ENCODE measurements at places on chromosomes 2 and 18.
A peak's percentile ranks its signal among the peaks of the same experiment; 100 is the strongest.

DNA sequence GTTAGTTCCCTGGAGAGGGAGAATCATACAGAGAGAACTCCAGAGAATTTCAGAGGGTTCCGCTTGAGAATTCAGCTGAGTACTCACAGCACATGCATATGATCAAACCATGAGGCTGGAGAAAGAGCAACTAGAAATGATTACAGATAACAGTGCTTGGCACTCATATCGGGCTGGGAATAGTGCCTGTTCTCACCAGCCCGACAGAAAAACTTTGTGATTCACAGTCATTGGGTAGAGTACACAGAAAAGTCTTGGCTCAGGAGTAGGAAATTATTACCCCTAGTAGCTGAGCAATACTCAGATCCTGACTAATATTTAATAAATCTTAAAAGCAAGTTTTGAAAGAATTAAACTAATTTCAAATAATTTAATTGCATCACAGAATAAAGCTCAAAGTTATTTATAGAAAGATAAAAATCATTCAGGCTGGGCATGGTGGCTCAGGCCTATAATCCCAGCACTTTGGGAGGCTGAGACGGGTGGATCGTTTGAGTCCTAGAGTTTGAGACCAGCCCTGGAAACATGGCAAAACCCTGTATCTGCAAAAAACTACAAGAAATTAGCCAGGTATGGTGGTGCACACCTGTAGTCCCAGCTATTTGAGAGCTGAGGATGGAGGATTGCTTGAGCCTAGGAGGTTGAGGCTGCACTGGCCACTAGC, 6.8 kb downstream of the WDPCP start:
- DNase-seq: no peak

- DNase-seq: peak; percentile 30
Measured at GRCh38 chr2:24164416-24164973, 10.4 kb upstream of the FAM228A start.

DNA sequence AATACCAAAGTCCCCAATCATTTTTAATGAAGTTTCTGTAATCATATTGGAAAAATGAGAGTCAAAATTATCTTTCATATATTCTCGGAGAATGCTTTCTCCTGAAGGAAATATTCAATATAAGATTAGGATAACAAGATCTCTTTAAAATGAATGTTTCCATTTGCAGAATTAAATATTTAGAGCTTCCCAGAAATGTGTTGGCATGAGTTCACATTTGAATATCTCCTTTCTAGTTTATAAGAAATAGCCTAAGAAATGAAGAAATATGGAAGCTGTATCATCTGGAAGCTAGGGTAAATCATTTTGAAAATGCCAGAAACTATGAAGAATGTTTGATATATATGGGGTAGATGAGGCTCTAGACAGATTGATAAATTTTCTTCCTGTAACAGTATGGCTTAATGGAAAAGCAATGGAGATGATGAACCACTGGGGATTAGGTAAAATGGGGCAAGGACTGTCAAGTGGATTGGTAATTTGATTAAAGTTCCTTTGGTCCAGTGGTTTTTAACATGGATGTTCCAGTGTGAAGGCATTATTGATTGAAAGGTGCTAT, 184.6 kb upstream of the ZNF804A start:
- no peak for DNase-seq

DNA sequence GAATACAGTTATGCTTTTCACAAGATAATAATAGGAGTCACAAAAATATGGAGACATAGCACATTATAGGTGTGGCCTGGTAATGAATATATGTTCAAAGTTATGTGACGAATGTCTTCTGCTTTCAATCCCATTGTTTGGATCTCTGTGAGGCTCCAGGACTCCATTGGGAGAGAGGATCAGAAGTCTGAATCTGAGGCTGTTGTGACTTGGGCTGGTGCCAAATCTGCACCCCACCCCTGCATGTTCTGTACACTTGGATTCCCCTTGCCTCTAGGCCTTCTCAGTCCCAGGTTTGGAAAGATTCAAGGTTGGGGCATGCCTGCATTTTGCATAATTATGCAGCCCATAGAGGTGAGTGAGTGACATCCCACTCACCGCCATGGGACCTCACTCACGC, 103.1 kb upstream of the MGAT5 start:
- no peak for DNase-seq

GRCh38 chr2:187544371-187545080, 9.7 kb downstream of the TFPI start:
- DNase-seq: no peak

GRCh38 chr18:54777118-54777791, 51.0 kb upstream of the RAB27B start:
- no peak for DNase-seq

DNA sequence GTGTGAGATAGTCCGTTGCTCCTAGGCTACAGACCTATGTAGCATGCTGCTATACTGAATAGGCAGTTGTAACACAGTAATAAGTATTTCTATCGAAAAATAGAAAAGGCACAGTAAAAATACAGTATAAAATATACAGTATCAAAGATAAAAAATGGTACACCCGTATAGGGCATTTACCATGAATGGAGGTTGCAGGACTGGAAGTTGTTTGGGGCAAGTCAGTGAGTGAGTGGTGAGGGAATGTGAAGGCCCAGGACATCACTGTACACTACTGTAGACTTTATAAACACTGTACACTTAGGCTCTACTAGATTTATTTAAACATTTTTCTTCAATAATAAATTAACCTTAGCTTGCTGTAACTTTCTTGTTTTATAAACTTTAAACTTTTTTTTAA, 3.5 kb downstream of the MAP3K20 start:
- no peak for DNase-seq

Measured in stimulated activated CD4-positive, alpha-beta T cell treated with anti-CD3 and anti-CD28 coated beads, Interleukin-4, amount 100 ng/mL, for 24 hours (primary cell).